HT-29 (cell line): ENCODE measurements at places on chromosomes 7 and 10.

DNA sequence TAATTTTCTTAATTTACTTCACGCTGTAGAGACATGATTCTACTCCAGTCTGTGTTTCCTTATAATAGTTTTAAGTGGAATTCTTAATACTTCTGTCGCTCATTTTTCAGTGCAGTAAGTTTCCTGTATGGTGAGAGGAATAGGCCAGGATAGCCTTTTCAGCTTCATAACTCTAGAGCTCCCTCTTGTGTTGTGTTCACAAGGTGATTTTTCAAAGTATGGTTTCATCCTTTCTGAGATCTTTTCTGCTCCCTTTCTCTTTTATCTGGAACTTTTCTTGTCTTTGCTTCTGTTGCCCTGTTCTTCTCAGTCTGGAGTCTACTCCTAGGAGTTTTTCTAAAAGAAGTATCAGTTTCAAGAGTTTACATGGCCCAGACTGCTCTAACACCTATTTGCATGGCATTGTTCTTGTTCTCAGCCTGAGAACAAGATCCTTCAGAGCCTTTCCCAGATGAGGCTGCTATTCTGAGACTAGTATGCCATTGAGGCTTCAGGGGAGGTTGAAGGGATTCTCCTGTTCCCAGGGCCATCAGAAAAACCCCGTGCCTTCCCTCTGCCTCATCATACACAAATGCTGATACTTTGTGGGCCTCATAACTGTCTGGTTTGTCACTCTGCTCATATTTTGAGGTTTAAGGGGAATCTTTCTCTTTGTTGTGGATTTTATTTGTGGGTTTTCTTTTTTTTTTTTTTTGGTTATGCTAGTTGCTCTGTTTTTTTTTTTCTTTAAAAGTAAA is 21.8 kb downstream of the NET1 start:
- DNase-seq, result peak; percentile 70

DNA sequence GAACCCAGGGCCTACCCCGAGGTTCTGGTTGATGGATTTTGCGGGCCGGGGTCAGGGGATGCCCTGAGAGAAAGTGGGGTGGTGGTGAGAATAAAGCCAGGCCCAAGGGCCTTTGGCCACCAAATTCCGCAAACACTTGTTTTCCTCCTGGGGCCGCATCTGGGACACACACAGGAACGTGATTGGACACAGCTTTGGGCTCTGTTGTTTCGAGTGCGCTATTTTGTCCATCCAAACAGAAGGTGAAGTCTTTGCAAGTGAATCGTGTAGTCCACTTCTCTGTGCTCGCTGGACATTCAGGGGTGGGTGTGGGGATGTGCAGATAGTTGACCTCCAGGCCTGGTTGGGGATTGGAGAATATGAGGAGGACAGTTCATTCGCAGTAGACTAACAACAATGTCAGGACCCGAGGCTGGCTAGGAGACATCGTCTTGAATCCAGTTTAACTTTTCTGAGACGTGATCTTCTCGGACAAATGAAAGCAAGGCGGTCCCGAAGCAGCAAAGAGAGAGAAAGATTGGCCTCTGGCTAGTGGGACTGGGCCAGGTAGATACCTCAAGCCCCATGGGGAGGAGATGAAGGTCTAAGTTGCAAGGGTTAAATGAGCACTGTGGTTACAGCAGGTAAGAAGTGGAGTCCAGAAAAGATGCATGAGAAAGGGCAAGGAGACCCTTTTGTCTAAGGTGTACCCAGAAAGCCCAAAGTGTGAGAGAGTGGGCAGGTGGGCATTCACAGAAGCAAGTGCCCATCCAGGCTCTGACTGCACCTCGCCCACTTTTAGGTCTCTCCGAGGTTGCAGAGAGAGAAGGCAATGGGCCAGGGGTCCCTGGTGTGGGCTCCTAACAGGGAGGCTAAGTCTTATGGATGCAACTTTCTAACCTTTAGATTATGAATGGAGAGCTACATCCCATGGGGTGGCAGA is 764 bp upstream of the FAM131B start:
- DNase-seq, result no peak

GRCh38 chr10:90849956-90850749 is 7.7 kb downstream of the HTR7 start:
- DNase-seq, result no peak

- peak; percentile 91 for DNase-seq
Observed at GRCh38 chr10:124719213-124719851, 24.8 kb downstream of the FAM53B start.

DNA sequence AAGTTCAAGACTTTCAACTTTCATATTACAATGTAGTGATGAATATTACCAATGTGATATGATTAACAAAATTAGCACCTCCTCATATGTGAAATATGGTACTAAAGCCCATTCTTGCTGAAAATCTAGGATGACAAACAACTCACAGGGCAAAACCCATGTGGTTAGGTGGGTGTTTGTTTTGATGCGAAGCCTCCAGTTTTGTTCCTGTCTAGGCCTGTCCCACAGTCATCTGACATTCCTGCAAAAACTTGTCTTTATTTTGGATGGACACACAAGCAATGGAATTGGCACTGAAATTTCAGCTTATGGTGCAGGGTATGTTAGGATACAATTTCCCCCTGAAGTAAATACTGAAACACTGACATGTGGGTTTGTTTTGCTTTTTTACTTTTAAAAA is 95.3 kb downstream of the PARD3 start:
- DNase-seq, result no peak

DNA sequence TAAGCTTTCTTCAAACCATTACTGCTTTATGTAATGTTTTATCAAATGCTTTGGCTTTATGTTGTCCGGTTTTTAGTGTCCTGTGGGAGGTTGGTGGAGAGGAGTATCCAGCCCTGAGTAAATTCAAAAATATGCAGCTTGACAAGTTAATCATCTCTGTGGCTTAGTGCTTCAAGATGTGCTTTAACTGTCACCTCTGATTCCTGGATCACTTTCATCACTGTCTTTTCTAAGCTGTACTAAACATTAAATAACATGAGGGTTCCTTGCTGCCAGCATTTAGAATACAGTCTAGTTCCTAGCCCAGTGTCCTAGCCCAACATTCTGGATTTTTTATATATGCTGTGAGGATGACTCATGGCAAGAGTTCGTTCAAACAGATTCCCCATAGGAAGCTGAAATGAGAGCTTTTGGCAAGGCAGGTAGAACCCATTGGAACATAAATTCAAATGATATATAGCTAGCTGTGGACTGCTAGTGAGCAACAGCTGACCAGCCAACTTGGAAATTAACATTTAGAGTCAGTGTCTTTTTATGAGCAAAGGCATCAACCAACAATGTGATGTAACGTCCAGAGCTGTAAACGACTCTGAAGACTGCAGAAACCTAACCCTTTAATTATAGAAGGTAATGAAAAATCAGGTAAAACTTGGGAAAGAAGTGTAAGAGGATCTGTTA is 80.6 kb upstream of the OIT3 start:
- peak; percentile 18 for DNase-seq

- DNase-seq, result no peak
Observed at GRCh38 chr10:128064108-128064969, 61.9 kb downstream of the MKI67 start.

DNA sequence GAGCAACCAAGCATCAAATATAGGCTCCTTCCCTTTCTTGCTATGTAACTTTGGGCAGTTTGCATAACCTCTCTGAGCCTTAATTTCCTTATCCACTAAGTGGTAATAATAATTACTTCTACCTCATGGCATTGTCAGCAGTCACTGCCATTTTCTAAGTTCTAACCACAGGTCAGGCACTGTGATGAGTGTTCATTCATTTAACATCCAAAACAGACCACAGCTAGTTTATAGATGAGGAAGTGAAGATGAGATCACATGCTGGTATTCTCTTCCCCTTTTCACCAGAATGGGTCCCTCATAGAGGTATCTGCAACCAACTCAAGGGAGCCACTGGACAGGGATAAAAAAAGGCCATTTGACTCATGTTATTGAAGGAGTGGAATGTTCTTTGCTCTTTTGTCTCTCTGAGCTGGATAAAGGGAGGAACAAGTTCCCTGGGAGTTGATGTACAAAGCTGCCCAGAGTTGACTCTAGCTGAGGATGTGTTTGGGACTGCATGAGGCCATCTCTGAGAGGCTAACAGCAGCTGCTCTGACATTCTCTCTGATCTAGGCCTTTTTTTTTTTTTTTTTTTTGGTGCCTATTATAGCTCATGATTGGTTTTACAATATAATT is 65.0 kb downstream of the DNAJC12 start:
- no peak for DNase-seq

DNA sequence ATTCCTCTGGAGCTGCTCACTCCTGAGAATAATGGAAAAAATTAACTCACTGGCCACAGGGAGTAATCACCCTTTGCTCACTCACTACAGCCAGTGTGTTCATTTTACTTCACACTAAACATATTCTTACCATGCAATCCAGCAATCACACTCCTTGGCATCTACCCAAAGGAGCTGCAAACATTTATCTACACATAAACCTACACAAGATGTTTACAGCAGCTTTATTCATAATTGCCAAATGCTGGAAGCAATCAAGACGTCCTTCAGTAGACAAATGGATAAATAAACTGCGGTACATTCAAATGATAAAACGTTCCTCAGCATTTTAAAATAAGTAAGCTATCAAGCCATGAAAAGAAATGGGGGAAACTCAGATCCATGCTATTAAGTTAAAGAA is 34.2 kb upstream of the POM121L12 start:
- DNase-seq, result no peak

DNA sequence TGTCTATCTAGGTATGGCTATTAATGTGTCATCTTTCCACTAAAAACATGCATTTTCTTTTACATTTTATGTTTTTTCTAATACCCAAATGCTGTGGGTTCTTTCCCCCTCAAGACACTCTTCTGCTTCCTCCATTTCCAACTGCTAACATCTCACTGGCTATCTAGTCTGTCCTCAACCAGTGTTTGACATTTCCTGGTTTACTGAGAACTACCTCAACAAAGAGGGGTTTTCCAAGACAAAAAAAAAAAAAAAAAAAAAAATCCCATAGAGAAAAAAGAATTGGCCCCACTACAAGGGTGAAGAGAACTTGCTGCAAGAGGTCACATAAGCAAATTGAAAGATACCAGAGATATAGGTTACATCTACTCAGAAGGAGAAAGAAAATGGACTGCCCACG is 359.7 kb downstream of the CRPPA start:
- DNase-seq, result no peak

DNA sequence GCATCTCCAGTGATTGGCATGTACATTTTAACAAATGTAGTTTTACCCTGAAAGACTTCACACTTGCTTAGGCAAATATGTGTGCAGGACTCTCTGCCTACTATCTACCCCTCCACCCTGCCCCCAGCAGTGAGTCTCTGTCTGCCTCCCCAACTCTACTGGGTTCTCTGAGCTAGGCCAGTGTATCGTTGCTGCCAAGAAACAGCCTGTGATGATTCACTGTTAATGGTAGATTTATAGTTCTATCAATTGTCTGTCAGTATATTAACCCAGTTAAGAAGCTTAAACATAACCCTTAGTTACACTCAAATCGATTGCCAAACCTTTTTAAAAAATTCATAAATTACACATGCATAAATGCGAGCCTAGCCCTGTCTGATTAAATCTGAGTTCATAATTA is 137.0 kb downstream of the SND1 start:
- no peak for DNase-seq

DNA sequence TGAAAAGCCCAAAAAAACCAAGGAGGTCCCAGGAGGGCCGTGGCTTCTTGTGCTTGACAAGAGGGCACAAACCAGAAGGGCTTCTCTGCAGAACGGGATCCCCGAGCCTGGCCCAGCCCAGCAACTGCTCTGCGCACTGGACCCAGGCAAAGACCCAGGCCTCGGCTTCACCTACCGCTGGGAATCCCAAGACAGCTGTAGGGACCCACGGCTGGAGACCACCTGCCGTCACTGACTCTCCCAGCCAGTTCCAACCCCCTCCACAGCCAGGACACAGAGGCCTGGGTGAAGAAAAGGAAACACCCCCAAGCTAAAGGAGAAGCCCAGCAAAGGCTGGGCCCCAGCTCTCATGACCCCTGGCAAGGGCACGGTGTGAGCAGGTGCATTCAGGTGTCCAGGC is 24.3 kb downstream of the PDGFA start:
- DNase-seq, result no peak

GRCh38 chr7:93592588-93593266 is 18.2 kb upstream of the CALCR start:
- DNase-seq, result peak; percentile 19

DNA sequence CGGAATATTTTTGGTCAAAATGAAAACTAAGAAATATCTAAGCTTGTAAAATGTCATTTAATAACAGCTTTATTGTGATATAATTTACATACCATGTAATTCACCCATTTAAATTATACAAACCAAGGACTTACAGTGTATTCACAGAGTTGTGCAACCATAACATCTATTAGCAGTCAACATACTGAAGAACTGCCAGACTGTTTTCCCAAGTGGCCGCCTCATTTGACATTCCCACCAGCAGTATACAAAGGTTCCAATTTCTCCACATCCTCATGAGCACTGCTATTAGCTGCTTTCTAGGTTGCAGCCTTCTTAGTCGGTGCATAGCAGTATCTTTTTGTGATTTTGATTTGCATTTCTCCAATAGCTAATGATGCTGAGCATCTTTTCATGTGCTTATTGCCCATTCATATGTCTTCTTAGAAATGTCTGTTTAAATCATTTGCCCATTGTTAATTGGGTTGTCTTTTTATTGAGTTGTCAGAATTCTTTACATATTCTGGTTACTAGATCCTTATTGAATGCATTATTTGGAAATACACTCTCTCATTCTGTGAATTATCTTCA is 153.0 kb upstream of the FGFR2 start:
- no peak for DNase-seq

- DNase-seq, result peak; percentile 70
Observed at GRCh38 chr7:81956520-81956919, 186.7 kb upstream of the HGF start.

- no peak for DNase-seq
Observed at GRCh38 chr10:71835671-71836595, 15.1 kb downstream of the PSAP start.

DNA sequence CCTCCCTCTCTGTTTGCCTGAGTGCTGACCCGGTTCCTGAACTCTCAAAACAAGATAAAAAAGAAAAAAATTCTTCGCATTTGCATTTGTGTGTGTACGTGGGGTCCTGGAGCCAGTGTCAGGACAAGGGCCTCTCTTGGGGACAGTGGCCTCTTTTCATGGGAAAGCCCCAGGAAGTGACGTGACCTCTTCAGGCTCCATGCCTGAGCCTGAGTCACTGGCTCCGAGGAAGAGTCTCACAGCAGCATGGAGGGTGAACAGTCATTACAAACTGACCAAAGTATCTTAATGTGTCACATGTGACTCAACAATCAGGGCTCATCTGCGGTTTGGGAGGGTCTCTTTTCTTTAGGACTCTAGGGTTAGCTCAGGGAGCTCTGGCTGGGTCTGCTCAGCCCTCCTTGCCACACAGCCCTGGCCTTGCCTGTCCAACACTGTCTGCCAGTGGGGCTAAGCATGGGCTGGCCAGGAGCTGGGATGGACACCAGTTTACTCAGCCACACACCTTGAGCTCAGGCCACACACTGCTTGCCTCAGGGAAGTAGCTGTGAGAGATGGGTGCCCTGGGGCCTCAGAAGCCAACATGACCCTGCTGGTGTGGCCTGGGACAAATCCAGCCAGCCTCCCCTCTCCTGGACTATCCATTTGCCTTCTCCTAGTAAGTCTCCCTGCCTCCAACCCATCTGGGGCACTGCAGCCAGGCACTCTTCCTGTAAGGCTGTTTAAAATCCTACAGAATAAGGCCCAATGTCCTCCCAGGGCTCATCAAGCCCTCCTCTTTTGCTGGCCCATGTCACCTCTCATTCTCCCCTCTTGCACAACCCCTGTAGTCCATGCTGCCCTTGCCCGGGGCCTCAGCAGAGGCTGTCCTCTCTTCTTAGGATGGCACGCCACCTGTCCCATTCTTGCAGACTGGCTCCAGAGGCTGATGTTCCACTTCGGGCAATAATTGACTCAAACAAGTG is 10.5 kb downstream of the TMEM273 start:
- DNase-seq, result no peak
